ENCODE measurements at places on chromosomes 3 and 15.

DNA sequence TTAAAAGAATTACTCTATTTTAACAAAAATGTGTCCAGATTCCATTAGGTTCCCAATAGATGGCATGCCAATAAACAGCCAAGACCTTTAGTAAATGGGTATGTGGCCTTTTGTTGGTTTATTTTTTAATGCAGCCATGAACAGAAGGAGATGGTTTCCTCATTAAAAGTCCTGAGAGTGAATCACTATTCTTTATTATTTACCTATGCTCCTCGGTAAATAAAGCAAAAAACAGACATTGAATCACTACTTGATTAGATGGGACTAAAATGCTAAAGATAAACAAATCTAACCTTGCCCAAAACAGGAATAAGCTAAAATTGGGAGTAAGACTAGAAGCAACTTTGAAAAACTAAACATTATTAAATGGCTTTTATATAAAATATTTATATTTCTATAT, 94.2 kb downstream of the TNIK start:
- H3K27ac ChIP-seq = no peak overlapping the region
- H3K27me3 ChIP-seq = no peaks in the 10 kb centered on the region
- no peaks in the 10 kb centered on the region for H3K36me3 ChIP-seq
- no peak overlapping the region for H3K4me3 ChIP-seq

DNA sequence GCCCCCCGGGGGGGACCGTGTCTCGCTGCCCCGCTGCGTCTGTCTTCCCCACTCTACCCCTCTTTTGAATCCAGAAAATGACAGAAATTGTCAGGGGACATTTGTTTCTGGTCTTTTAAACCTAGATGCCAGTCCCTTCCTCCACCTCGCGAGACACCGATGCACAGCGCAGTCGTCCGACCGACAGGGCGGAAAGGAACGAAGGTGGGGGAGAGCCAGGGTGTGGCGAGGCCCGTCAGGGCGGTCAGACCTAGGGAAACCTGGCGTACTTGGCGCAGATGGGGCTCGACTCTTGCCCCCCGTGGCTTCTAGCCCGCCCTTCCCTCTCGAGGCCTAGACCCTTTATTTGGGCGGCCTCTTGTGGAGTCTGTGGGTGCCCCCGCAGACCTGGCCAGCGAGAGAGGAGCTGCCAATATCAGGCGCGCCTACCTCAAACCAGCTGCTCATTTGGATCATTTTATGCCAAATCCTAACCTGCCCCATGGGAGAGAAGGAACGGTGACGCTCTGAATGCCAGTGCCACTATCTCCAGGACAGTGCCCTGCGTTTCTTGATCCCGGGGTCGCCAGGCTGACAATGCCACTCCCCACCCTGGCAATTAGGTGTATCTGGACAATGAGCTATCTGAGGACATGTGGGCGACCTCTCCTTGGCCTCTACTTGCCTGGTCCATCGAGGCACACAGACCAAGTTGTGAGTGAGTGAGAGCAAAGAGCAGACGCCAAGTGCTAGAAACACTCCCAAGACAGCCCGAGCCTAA, 500 bp upstream of the RAB6B start:
- peaks cover 7% of the 10 kb centered on the region for H3K4me1 ChIP-seq
- H3K27me3 ChIP-seq = no peaks in the 10 kb centered on the region
- no peaks in the 10 kb centered on the region for H3K36me3 ChIP-seq

GRCh38 chr3:43286115-43286840, at the start of gene SNRK:
Gene SNRK (plus strand): TSS chr3:43286540. CDS start chr3:43303204, 16,664 bp downstream.
- H3K36me3 ChIP-seq = no peaks in the 10 kb centered on the region
- H3K27ac ChIP-seq = peak within 1 kb of the TSS; percentile 62
- peaks cover 30% of the 10 kb centered on the region for H3K4me1 ChIP-seq
- DNase-seq = peak; percentile 50
- H3K4me3 ChIP-seq = peak within 1 kb of the TSS; percentile 87

DNA sequence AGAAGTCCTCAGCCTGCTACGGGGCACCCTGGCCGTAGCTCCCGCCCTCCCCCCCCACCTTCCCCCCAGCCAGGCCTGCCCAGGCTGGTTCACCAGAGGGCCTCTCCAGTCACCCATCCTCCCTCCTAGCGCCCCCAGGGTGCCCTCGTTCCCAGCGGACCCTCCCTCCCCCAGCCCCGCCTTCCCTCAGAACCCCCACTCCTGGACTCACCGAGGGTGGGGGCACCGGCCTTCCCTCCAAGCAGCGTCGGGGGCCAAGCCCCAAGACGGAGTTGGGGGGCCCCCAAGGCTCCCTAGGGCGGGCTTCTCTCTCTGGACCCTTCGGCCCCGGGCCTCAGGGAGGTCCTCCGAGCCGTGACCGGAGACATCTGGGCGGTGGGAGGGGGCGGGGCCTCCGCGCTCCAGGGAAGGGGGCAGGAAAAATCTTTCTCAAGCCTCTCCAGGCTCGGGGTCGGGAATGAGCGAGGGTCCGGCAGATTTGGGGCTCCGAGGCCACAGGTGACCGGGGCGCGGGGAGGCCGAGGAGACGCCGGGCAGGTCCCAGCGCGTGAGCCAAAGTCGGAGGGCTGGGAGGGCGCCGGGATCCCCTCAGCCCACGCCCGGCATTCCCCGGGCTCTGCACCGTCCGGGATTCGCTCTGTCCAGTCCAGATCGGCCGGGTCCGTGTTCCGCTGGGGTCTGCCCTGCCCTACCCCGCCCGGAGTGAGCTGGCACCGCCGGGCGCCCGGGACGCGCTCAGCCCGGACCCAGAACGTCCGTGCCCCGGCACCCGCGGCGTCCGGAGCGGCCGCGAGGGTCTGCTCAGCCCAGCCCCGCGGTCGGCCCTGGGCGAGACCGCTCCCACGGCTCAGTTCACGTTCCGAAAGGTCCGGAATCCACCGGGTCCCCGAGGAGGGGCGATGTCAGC, 999 bp downstream of the INSYN1 start:
- no peak overlapping the region for H3K27ac ChIP-seq
- no peaks in the 10 kb centered on the region for H3K36me3 ChIP-seq
- no peak for DNase-seq
- peaks cover 17% of the 10 kb centered on the region for H3K4me1 ChIP-seq
- H3K27me3 ChIP-seq = no peaks in the 10 kb centered on the region

- DNase-seq = no peak
- H3K27me3 ChIP-seq = no peaks in the 10 kb centered on the region
- peak overlapping the region; percentile 83 for H3K27ac ChIP-seq
- H3K4me1 ChIP-seq = peaks cover 11% of the 10 kb centered on the region
- H3K4me3 ChIP-seq = no peak overlapping the region
These were observed 164.7 kb upstream of the SMAD3 start for GRCh38 chr15:66900586-66901310.

GRCh38 chr3:61524933-61525332, 36.4 kb upstream of the PTPRG start:
- no peaks in the 10 kb centered on the region for H3K27me3 ChIP-seq
- H3K27ac ChIP-seq = no peak overlapping the region
- H3K36me3 ChIP-seq = no peaks in the 10 kb centered on the region
- H3K4me1 ChIP-seq = no peaks in the 10 kb centered on the region
- H3K4me3 ChIP-seq = no peak overlapping the region

DNA sequence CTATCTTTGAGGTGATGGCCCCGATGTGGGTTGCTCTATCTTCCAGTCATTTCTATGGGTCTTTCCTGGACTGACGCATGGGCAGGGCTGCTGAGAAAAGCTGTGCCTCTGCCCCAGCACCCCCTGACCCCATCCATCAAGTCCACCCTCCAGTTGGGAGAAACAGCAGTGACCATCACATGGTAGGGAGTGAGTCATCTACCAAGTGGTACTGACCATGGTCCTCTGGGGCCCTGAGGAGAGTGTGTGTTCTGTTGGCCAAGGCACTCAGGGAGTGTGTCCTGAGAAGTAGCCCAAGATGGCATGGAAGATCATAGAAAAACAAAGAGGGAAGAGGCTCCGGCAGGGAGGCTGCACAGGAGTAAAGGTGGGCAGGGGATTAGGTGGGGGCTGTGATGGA, 1.6 kb upstream of the DNAH1 start:
- H3K36me3 ChIP-seq = no peaks in the 10 kb centered on the region
- DNase-seq = no peak
- no peak overlapping the region for H3K27ac ChIP-seq

DNA sequence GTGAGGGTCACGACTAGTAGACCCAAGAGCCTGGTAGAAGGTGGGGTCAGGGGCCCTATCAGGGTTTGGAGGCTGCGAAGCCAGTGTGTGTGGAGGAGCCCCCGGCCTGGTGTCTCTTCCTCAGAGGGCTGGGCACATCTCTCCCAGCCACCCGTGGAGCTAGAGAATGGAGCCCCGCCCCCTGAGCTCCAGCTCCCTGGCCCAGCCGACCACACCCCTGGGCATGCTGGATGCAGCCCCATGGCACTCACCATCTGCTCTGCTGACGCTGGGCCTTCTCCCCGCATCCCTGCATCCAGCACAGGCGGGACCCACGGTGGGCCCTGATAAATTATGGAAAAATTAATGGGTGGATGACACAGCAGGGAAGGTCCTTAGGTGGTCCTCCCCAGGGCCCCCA, 17.5 kb downstream of the ANKRD63 start:
- H3K27ac ChIP-seq = no peak overlapping the region
- no peak overlapping the region for H3K4me3 ChIP-seq
- H3K4me1 ChIP-seq = no peaks in the 10 kb centered on the region
- H3K27me3 ChIP-seq = no peaks in the 10 kb centered on the region
- no peak for DNase-seq

All from thoracic aorta (tissue), 2 donors.